ENCODE measurements at places on chromosomes 16 and 17. TPM values are rescaled to one million over a fixed set of nuclear protein-coding genes. Genes with fewer than 3 reads are reported as not detected.

Gene G6PC1
- total RNA-seq: not detected

Gene KRTAP1-1
- total RNA-seq: not detected

Gene EIF3C
- total RNA-seq: 507 TPM

Gene DPEP3
- total RNA-seq: not detected

Gene EARS2
- 15.3 TPM for total RNA-seq

Gene WNT9B
- total RNA-seq: 2.0 TPM

Gene PRDM7
- not detected for total RNA-seq

Gene PMP22
- 157 TPM for total RNA-seq

- DNase-seq: no peak
Observed at GRCh38 chr17:306536-307294, 45.9 kb downstream of the RPH3AL start.

- DNase-seq: no peak
Observed at GRCh38 chr17:5877948-5878347, 192.2 kb upstream of the WSCD1 start.

DNA sequence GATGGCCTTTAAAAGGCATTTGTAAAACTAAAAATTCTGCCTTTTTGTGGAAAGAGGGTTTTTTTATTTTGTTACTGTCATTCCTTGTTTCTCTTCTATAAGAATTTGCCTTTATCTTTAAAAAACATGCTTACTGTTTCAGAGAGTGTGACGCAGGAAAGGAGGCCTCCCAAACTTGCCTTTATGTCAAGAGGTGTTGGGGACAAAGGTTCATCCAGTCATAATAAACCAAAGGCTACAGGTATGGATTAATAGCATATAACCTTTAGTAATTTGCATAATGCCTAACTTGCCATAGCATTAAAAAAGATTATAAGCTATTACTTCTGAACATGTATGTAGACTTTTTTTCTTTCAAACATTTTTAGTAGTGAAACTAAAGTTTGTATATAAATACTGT lies 34.2 kb downstream of the CYLD start:
- no peak for DNase-seq

GRCh38 chr16:23521037-23521743 lies 10.9 kb upstream of the GGA2 start:
- DNase-seq: no peak

GRCh38 chr16:11034481-11034931 lies 90.1 kb downstream of the CLEC16A start:
- no peak for DNase-seq

GRCh38 chr17:7262192-7262934 lies at the start of gene CLDN7:
Gene CLDN7, minus strand, starts transcription at chr17:7262478. Its CDS starts 435 bp downstream, at chr17:7262043.
- peak; percentile 95 for DNase-seq

GRCh38 chr17:55783684-55784245 lies 32.9 kb downstream of the PCTP start:
- peak; percentile 62 for DNase-seq

- no peak for DNase-seq
Observed at GRCh38 chr17:19791918-19792550, 43.9 kb upstream of the ALDH3A1 start.

- DNase-seq: no peak
Observed at GRCh38 chr17:17134051-17134956, 71.8 kb downstream of the PLD6 start.
